ENCODE measurements at places on chromosomes 5 and 9.

- DNase-seq: no peak
These were observed 45.9 kb upstream of the TLX3 start for GRCh38 chr5:171263181-171263580.

DNA sequence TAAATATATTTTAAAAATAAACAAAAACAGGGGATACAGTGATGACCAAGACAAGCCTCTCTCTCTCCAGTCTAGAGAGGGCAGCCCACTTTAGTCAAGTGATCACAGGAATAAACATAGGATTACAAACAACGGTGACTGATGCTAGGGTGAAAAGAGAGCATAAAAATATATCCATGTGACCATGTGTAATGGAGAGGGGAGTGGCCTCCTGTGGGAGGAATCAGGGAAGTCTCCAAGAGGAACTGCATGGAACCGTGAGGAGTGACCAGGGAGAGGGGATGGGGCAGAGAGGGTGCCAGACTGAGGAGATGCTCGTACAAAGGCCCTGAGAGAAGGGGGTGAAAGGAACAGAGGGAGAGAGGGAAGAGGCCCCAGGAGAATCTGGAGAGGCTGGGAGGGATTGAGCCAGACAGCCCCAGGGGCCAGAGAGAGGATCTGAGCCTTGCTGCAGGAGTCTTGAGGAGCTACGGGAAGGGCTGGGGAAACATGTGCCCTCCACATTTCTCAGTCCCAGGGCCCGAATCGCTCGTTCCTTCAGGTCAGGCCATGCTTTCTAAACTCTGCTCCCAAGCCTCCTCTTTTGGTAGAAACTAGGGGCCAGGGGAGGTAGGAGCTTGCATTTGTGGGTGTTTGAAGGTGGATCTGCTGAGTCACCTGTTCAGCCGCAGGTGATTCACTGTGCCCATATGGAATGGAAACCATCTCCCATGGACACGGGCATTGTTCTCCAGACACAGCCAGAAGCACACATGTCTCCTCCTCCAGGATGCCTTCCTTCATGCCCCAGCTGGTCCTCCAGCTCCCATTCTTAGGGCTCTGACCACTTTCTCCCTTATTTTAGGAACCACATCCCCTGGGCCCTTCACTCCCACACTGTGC is 63.8 kb downstream of the PAX5 start:
- DNase-seq: no peak

- no peak for DNase-seq
These were observed 24.5 kb upstream of the PDZD2 start for GRCh38 chr5:31614151-31615020.

DNA sequence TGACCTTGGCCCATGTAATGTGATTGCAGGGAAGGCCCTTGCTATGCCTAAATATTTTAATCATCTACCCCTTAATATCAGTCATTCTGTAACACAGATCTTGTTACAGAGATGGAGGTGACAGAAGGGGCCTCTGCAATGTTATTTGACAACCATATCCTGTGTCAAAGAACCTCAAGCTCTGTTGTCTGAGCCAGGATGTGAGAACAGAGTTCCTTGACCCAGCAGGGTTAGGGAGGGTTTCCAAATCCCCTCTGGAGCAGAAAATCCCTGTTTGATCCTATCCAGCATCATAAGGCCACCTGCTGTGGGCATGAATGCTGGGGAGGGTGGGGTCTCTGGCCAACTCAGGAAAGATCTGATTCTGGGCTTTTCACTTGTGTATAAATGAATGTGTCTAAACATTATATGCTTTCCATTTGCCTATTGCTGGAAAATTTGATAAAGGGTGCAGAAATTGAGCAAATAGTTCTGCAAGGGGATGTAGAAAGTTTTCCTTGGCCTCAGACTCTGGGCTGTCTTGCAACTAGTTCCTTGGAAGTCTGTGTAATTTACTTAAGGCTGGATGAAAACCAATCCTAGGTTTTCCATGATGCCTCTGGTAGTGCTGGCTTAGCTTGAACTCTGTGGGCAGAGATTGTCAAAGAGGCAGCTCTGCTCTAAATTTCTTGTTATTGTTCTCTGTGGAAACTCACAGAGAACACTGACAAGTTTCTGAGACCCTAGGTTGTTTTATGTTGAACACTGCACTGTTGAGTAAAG is 71.0 kb downstream of the PGM5 start:
- DNase-seq: no peak

DNA sequence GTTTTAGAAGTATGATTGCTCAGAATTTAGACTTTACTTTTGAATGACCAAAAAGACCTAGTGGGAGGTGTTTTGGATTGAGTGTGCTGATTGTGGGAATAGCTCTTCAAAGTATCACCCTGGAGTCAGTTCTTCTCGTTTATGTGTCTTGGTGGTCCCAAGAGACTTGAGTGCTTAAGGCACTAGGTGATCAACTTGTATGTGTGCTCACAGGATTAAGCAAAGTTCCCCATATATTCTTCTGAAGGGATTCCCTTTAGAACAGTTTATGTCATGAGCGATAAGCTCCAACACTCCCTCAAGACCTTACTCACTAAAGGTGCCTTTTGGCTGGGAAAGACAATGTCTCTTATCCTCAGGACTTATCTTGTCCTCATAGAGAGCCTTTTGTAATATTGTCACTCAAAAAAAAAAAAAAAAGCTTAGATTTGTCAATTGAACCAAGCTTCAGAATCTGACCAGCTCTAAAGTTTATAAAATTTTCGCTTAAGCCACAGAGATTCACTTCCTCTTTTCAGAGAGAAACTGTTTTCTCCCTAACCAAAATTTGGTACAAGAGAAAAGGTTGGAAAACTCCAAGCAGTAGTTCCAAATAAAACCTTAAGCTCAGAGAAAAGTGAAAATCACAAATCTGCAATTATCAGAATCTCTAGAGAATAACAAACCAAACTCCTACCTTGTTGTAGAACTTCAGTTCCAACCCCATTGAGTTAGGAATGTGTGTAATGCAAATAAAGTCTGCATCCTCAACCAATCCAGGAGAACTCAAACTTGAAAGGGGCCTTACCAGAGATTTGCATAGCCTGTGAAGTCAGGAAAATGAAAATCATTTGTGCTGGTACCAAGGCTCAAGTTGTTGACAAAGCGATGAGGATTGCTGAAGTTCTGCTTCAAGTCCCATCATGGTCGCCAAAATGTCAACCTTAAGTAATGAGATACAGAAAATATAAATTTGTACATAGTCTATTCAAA is 40.0 kb upstream of the PDZD2 start:
- no peak for DNase-seq

GRCh38 chr5:158163451-158164295 is 304.7 kb upstream of the CLINT1 start:
- no peak for DNase-seq

GRCh38 chr5:35430381-35431162 is 187.1 kb upstream of the SPEF2 start:
- no peak for DNase-seq

DNA sequence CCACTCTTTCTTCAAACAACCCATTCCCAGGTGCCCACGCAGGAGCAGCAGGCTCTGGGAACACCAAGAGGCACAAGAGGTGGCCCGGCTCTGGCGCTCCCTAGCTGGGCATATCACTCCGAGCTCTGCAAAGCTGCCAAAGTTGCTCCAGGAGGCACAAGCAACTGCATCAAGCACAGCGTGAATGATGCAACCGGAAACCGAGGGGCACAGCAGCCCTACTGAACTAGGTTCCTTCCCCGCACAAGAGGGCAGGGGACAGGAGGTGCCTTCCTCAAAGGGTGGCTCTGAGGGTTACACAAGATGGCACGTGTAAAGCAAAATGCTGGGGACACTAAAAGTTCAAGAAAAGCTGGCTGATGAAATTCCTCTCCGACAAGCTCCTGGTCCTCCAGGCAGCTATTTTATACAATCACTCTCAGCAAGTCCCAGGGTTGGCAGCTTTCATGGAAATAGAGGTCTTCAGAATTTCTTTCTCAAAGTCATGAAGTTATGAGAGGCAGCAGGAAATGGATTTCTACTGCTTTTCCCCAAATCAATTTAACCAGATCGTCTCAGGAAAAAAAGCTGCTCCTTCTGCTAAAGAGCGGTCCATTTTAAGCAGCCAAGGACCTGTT is 22.9 kb downstream of the PSMB7 start:
- no peak for DNase-seq

- no peak for DNase-seq
These were observed 24.3 kb upstream of the PTGES start for GRCh38 chr9:129776938-129777768.

GRCh38 chr5:132389051-132389331 is 19.5 kb downstream of the SLC22A5 start:
- DNase-seq: no peak

DNA sequence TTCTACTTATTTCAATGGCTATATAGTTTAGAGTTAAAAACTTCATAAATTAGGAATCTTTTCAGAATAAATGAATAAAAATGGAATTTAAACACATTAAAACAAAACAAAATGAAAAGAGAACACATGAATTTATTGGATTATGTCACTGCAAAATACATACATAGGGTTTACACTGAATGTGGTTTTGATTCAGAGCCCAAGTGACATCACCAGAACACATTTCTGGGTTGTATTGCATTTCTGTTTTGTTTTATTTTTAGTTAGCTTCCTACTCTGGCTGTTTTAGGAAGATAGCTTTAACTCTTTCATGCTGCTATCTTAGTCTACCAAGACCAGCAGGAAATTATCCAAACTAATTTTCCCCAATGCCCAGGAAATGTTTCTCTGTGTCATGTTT is 1935.0 kb downstream of the EFNA5 start:
- DNase-seq: no peak

DNA sequence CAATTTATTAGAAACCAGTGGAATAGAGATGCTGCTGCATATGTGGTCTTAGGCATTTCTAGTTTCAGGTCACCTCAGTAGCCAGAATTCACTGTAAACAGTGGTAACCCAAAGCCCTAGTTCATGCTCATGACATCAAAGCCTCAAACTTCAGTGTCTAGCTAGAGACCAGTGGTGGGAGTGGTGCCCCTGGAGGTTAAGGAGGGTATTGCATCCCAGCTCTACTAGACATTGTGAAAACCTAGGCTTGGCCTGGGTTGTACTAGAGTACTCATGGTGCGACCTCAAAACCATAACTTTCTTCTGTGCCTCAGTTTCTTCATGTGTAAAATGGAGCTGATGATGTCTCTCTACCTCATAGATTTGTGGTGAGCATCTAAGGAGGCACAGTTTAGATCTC is 18.8 kb downstream of the COL5A1 start:
- DNase-seq: no peak

GRCh38 chr9:126431077-126431742 is 104.6 kb downstream of the MVB12B start:
- DNase-seq: no peak

- no peak for DNase-seq
These were observed 87.1 kb downstream of the STARD4 start for GRCh38 chr5:111425205-111425604.

GRCh38 chr5:10505517-10506095 is 58.3 kb upstream of the ANKRD33B start:
- peak; percentile 19 for DNase-seq

DNA sequence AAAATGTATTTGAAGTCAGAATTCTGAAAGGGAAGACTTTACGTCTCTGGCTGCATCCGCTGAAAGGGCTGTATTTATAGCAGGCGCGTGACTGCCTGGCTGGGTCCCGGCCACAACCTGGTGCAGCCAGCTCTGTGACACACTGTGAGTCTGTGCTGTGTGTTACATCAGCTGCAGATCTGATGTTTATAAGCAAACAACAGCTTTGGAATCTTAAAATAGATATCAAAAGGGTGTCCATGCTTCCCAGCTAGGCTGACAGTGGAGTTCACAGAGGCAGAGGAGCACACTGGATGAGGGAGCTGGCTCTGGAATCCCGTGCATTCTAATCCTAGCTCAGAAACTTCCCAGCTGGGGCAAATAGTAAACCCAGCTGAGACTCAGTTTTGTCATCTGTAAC is 433.4 kb upstream of the BRINP1 start:
- no peak for DNase-seq

- peak; percentile 36 for DNase-seq
These were observed 71.8 kb upstream of the MAMDC2 start for GRCh38 chr9:69971643-69972449.

GRCh38 chr5:176619203-176619568 is 9.2 kb upstream of the GPRIN1 start:
- DNase-seq: peak; percentile 89

GRCh38 chr5:74415695-74416102 is 224.8 kb downstream of the ENC1 start:
- no peak for DNase-seq

GRCh38 chr9:106291786-106292185 is 571.2 kb upstream of the ZNF462 start:
- DNase-seq: no peak

- DNase-seq: no peak
These were observed 140.0 kb downstream of the PBX3 start for GRCh38 chr9:125887172-125887571.

DNA sequence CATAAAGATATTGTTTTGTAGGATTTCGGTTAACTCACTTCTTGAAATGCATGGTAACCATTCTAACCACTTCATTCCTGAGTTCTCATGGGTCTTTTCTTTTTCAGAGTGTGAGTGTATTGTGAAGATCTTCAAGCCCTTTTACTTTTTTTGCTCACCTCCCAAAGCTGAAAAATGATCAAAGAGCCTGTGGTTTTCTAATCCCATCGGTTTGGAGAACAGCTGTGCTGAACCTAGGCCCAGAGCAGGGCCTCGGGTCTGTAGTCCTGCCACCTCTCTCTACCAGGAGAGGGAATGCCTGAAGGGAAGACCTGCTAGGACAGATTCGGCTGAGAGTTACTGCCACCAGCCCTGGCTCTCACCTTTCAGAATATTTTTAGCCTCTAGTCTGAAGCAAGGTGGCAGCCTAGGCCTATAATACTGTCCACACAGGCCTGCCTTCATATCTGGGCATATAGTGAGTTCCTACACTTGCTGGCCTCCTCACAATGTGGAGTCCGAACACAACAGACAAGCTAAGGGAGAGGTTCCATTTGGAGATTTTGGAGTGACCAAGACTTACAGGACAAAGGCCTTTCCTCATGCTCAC is 13.8 kb downstream of the RGMB start:
- DNase-seq: no peak

DNA sequence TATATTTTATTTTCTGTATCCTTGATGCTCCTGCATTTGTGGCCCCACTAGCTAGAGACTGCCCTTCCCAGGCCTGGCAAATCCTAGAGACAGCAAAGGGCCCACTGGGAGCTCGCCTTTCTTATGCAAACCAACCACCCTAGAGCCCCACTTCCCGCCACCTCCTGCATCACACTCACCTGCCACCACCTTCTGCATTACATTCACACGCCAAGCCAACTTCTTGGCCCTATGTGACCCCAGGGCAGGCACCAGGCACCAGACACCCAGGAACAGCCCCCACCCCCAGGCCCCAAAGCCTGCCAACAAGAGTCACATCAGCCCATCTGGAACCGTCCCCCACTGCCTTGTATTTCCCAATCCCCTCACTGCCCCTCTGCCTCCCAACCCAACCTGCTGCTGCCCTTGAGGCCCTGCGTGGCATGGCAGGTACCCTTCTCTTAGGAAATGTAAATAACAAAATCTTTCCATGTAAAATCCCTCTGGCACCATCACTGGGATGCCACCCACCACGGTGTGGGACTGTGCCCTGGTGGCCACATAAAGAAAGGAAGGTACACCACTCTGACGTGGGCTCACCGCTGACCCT is 22.0 kb downstream of the ROR2 start:
- no peak for DNase-seq

GRCh38 chr5:1555011-1555807 is 31.4 kb upstream of the LPCAT1 start:
- no peak for DNase-seq

Data from CD8-positive, alpha-beta T cell (primary cell).